ENCODE measurements at places on chromosomes 5 and 9.

- no peak for DNase-seq
Measured at GRCh38 chr9:89609426-89610006, 4.7 kb downstream of the GADD45G start.

DNA sequence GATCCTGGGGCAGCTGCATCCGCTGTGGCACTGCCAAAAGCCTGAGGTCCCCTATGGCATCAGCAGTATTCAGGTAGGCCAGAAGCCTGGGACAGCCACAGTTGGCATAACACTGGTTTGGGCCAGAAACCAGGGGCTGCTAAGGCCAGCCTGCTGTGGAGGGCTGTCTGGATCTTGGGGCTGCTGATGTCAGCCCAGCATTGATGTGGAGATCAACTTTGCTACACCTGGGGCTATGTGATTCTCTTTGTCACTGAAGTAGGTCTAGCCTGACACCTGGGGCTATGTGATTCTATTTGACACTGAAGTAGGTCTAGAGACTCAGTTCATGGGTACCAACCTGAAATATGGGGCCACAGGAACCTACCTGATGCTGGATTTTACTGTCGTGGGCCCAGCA, 411.5 kb downstream of the RASEF start:
- no peak for DNase-seq

DNA sequence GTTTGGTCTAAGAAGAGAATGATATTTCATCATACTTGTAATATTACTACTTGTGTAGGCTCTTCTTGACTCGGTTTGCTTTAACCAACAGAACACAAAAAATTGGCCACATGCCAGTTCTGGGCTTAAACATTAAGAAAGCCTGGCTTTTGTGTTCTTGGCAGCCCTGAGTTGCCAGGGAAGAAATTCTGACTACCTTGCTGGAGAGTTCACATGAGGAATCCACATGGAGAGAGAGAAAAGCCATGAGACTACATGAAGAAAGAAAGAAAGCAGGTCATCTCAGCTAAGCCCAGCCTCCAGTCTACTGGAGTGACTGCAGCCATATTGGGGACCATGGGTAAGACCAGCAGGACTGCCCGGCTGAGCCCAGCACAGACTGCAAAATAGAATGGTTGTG, 524.8 kb downstream of the RAB3C start:
- DNase-seq = no peak

- DNase-seq = no peak
Measured at GRCh38 chr9:117355542-117355941, 59.3 kb downstream of the ASTN2 start.

- DNase-seq = no peak
Measured at GRCh38 chr9:136513191-136513590, 30.4 kb upstream of the SEC16A start.

DNA sequence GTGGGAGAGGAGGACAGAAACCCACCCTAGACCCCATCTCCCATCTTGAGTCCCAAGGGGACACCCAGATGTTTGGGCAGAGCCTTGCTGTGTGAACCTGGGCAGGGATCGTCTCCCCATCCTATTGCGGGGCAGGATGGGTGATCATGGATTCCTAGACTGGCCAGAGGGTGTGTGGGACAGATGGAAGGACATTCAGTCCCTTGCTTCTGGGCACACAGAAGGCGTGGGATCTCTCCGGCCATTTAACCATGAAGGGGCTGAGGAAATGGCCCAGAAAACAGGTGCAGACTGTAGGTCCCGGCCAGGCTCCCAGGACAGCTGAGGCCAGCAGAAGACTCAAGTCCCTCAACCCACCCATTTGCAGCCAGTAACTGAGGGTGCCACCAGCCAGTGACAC, 29.9 kb downstream of the PTGES start:
- DNase-seq = no peak

All from stimulated activated CD4-positive, alpha-beta T cell treated with anti-CD3 and anti-CD28 coated beads, Interleukin-4, amount 100 ng/mL, for 4 hours (primary cell).